ENCODE measurements at places on chromosomes 6 and 20. TPM values are rescaled to one million over a fixed set of nuclear protein-coding genes. Genes with fewer than 3 reads are reported as not detected.

Gene ALDH5A1
- total RNA-seq = 5.0 TPM

Gene PNPLA1
- total RNA-seq = not detected

- DNase-seq = no peak
Observed at GRCh38 chr20:46931699-46932098, 37.1 kb downstream of the EYA2 start.

- no peak for DNase-seq
Observed at GRCh38 chr6:137903274-137903932, 36.3 kb downstream of the TNFAIP3 start.

Data from sigmoid colon (tissue), 7 donors.